Effector memory CD4-positive, alpha-beta T cell (primary cell): ENCODE measurements at places on chromosomes 12 and 14.

- no peak for DNase-seq
Observed at GRCh38 chr12:26768611-26769603, 64.1 kb downstream of the ITPR2 start.

DNA sequence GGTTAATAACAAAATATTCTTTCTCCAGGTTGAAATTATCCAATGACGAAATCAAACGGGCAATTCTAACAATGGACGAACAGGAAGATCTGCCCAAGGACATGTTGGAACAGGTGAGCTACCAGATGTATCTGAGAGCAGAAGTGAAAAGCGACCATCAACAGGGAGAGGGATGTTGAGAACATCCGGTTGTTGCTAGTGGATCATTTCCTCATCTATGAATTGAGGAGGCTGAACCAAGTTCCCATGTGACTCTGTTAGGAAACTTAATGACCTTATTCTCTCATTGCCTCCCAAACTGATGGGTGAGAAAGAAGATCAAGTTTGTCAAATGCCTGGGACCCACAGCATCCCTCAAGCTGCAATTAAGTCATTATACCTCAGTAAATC, 117.7 kb downstream of the GPR135 start:
- no peak for DNase-seq

- no peak for DNase-seq
Observed at GRCh38 chr12:83083616-83084015, 396.9 kb downstream of the TMTC2 start.

GRCh38 chr14:51855234-51855633, 5.2 kb upstream of the GNG2 start:
- DNase-seq: no peak

- peak; percentile 72 for DNase-seq
Observed at GRCh38 chr12:642633-643474, 20.4 kb downstream of the NINJ2 start.

- no peak for DNase-seq
Observed at GRCh38 chr14:64244279-64244678, 49.9 kb downstream of the ESR2 start.

DNA sequence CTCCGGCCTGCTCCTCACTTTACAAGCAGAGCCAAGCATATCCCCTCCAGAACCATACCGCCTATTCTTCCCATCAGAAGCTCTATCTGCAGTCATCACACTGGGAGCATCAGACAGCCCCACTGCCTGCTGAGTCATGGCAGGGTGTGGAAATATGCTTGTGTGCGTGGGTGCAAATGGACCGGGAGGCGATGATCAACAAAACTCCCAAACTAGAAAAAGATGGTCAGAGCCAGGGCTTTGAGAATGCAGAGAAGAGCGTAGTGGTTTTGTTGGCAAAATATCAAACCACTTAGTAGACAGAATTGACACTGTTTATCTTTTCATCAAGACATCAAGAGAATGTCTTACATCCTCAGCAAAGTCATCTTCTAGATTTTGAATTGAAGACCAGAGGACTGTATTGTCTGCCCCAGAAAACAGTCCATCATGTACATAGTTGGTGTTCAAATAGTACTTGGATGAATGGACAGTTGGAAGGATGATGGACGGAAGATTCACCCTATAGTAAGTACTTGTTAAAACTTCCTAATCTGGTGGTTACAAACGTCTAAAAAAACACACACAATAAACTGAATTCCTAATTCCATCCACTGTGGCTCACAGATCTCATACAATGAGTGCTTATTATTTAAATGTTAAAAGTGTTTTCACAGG, 54.9 kb downstream of the VWF start:
- DNase-seq: no peak

GRCh38 chr12:123126294-123127181, 24.4 kb downstream of the PITPNM2 start:
- no peak for DNase-seq

GRCh38 chr12:89893972-89894706, 185.5 kb upstream of the ATP2B1 start:
- DNase-seq: no peak

GRCh38 chr14:75369506-75369905, 58.3 kb upstream of the JDP2 start:
- no peak for DNase-seq

- DNase-seq: no peak
Observed at GRCh38 chr12:124497658-124498057, 69.8 kb downstream of the NCOR2 start.

- no peak for DNase-seq
Observed at GRCh38 chr14:65156568-65157366, 54.5 kb upstream of the MAX start.

- no peak for DNase-seq
Observed at GRCh38 chr14:23033251-23033727, 1.4 kb downstream of the PSMB5 start.

- no peak for DNase-seq
Observed at GRCh38 chr12:132834181-132834711, 5.6 kb upstream of the GOLGA3 start.

DNA sequence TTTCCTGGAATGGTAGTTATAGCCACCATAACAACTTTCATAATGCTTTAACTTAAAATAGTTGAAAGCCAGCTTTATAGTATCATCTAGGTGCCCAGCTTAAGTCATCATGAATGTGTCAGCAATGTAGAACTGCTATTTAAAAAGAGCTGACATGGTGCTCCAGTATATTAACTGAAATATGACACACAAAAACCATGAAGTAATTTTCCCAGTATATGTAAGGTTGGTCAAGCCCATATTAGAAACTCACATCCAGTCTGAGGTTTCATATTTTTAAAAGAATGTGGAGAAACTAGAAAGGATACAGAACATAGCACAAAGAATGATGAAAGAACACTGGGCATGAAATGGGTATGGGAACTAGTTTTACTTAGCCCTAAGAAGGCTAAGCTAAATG, 121.3 kb upstream of the KRAS start:
- no peak for DNase-seq

- no peak for DNase-seq
Observed at GRCh38 chr12:19829100-19829853, 390.0 kb downstream of the AEBP2 start.

- no peak for DNase-seq
Observed at GRCh38 chr14:90742729-90743128, 73.5 kb downstream of the TTC7B start.

DNA sequence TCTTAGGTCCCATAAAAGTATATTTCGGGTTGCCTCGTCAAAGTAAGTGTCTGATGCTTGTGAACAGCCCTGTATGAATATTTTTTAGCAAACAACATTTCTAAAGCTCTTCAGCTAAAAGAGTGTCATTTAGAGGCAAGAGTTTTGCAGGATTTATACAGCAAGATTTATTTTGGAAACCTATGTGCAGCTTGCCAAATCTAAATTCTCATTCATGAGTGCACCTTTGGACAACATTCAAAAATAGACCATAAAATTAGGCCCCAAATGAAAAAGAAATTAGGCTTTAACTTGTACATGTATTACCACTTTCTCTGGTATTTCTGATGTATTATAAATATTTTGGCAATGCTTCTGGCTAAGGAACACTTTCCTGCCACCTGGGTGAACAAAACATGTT, 224.4 kb upstream of the PDZRN4 start:
- DNase-seq: no peak

DNA sequence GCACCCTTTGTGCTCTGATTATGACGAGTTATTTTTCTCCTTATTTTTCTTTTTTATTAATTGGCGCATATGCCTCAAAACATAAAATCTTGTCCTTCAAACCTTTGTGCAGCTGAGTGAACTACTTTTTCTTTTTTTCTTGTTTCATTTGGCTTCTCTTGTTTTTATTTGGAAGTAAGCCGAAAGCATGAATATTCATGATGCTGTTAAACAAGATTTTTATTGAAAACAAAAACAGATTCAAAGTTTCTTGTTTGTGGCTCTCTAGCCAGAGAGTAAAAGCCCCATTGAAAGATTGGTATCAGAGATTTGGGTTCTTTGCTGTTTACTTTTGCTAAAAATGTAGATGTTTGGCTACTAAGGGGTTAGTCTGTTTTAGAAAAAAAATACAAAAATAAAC, 183.8 kb downstream of the TMEM132C start:
- no peak for DNase-seq

DNA sequence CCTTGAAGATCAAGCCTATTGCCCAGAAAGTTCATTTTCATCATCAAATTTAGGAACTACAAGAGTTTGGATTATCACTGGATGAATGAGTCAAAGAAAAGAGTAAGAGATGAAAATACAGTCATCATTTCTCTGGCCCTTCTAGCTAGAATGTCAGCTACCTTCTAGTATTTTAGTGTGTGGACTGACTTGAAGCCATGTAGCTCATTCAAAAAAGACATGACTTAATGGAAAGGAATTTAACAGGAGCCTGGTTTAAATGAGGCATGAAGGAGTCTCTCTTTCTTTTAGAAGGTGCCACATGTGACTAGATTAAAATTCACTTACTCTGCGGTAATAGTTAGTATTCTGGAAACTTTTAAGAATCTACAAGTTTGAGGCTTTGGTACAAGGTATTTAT, 7.1 kb downstream of the PTHLH start:
- DNase-seq: no peak

- DNase-seq: no peak
Observed at GRCh38 chr14:71206123-71206522, 298.9 kb downstream of the PCNX1 start.

GRCh38 chr12:48194799-48195201, 8.3 kb downstream of the OR10AD1 start:
- no peak for DNase-seq

DNA sequence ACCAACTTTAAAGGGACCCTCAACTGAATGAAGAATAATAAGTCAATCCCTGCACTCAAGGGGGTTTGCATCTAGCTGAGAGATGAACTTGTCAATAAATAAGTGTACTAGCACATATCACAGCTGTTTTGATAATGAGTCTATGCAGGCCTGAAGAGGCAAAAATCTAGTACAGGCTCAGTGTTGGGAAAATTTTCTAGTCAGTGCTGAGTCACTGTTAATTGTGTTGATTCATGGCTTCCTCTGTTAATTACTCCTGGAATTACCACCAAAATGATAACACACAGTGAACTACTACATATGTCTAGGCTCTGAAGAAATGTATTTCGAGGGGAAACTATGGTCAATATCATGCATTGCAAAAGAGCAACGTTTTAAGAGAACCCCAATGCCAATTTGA, 18.9 kb downstream of the SNRPF start:
- no peak for DNase-seq

GRCh38 chr14:80059041-80059440, 152.3 kb downstream of the DIO2 start:
- no peak for DNase-seq

GRCh38 chr12:82434392-82434911, 76.1 kb downstream of the METTL25 start:
- DNase-seq: no peak

GRCh38 chr12:112112409-112113133, 4.0 kb upstream of the NAA25 start:
- DNase-seq: no peak

GRCh38 chr12:92533280-92533890, 169.4 kb upstream of the PLEKHG7 start:
- DNase-seq: no peak

GRCh38 chr12:15227004-15227679, 5.9 kb upstream of the RERG start:
- DNase-seq: no peak

GRCh38 chr12:3967556-3968160, 94.5 kb upstream of the PARP11 start:
- DNase-seq: no peak

DNA sequence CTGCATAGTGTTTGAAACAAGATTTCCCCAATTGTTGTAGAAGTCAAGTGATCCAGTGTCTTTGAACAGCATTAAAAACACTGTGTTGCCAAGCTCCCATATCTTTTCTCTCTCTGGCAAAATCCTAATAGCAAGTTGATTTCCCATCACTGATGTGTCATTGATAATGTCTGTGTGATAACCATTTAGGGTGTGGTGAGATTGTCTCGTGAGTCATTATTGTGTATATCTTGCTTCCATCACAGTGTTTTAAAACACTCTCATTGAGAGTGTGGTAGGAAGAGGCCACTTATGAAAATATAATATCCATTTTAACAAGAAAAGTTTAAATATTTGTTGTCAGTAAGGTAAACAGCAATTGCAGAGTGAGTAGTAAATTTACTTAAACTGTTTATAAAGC, 74.7 kb downstream of the PRORP start:
- no peak for DNase-seq

GRCh38 chr12:53195516-53196420, 11.3 kb downstream of the ITGB7 start:
- no peak for DNase-seq

GRCh38 chr14:76829650-76830421, 3.6 kb downstream of the LRRC74A start:
- no peak for DNase-seq

- no peak for DNase-seq
Observed at GRCh38 chr14:90354551-90355298, 23.0 kb upstream of the NRDE2 start.

GRCh38 chr12:29883525-29883924, 99.8 kb upstream of the TMTC1 start:
- no peak for DNase-seq

- DNase-seq: no peak
Observed at GRCh38 chr14:59044707-59045106, 143.8 kb upstream of the DAAM1 start.

DNA sequence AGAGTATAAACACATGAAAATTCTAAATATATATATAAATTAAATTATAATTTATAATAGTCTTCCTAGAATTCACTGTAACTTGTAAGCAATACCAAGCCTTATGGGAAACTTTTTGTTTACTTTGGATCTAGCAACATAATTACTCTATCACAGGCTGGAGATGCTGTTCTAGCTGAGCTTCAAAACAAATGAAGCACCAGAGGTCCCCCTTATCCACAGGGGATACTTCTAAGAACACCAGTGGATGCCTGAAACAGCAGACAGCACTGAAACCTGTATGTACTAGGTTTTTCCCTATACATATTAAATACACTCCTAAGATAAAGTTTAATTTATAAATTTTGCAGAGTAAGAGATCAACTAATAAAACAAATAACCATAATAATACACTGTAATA, 96.6 kb downstream of the CDK17 start:
- no peak for DNase-seq

DNA sequence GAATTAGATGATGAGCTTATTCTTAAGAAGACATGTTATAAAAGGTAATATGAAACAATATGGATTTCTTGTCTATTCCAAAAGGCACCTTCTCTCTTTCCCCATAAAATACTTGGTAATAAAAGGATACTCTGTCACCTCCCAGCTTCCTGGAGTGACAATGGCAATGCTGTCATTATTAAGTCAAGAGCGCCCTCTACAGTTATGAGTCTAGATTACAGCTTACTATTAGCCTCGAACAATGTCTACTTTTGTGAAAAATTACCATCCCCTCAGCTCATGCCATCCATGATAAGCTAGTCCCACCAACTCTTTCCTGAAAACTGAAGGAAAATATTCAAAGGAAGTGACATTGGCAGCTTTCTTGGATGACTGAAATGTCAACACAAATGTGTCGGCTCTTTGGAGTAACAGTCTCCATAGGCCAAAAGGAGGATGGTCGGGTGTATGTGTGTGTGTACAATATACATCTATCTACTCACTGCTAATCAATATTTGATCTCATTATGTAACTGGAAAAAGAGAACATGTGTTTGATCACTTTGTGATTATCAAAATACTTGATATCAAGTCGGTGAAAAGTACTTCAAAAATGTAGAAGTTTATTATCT, 48.7 kb upstream of the CDKN3 start:
- no peak for DNase-seq
